GM10248 (cell line): ENCODE measurements at places on chromosomes 7 and 10.

DNA sequence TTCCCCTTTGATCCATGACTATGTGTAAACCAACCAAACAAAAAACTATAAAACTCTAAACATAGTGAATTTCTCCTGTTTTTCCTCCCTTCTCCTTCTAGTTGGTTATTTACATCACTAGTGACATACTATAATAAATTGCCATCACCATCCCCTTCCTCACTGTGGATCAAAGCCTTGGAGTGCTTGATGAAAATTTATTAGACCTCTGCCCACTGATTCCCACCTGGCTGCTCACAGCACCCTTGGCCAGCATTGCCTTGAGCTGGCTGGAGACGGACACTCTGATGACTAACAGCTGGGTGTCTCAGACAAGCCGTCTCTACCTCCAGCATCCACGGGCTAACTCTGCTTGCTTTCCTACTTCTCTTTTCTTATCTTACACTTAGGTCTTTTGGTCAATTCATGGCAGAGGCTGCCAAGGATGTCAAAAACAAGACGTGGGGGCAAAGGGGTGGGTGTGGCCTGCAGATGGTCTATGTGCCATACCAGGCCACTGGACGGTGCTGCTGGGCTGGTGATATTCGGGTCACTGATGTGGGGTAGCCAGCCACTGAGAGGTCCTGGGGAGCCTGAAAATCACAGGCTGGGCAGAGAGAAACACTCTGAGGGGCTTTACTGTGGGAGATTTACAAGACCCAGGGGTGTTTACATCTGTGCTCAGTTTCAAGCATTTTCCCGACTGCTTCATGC, 207.8 kb downstream of the TAX1BP1 start:
- DNase-seq = no peak

GRCh38 chr10:62017491-62017870, 116.0 kb downstream of the ARID5B start:
- no peak for DNase-seq

DNA sequence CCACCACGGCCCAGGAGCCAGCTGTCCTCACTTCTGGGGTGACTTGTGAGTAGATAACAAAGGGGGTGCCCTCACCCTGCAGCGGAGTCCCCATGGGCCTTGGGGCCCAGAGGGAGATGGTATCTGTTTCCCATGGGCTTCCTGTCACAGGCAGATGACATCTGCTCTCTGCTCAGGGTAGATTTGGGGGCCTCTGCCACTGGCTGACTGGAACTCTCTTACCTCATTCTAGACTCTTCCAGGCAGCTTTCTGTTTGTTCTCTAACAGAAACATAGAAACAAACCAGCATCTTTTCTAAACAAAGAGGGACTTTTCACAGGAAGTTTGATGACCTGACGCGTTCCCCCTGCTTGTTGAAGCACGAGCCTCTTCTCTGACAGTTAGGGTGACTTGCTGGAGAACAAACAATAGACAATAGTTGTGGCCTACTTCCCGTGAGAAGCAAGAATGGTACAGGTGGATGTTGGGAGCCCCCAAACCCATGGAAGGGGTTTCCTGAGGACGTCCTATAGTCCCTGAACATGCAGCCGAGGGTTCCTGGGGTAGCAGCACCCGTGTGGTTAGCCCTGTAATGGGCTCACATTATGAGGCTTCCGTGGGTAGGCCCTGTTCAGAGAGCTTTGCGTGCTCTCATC, 61.6 kb downstream of the GRK5 start:
- DNase-seq = peak; percentile 79

DNA sequence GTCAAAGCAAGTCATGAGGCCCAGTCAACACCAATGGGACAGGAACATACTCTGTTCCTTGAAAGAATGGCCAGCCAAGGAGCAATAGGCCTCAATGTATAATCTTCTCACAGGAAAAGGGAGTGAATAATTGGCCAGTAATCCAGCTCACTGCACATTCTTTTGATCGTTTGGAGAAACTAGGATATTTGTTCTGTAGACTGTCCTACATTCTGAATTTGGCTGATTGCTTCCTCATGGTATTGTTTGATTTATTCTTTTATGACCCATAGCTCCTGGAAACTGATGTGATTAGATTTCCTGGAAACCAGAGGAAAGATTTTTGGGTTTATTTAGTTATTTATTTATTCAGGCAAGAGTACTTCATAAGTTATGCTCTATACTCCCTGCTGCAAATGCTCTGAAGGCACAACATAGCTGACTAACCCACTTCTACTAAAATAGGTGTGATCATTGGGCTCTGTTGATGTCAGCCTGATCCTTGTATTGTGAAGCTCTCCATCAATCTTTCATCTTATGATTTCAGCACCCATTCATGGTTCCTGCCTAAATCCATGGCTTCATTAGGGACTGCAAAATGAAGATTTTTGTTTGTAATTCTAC, 745.2 kb downstream of the SUGCT start:
- DNase-seq = no peak

- no peak for DNase-seq
Observed at GRCh38 chr7:22696541-22697228, 30.3 kb upstream of the IL6 start.

DNA sequence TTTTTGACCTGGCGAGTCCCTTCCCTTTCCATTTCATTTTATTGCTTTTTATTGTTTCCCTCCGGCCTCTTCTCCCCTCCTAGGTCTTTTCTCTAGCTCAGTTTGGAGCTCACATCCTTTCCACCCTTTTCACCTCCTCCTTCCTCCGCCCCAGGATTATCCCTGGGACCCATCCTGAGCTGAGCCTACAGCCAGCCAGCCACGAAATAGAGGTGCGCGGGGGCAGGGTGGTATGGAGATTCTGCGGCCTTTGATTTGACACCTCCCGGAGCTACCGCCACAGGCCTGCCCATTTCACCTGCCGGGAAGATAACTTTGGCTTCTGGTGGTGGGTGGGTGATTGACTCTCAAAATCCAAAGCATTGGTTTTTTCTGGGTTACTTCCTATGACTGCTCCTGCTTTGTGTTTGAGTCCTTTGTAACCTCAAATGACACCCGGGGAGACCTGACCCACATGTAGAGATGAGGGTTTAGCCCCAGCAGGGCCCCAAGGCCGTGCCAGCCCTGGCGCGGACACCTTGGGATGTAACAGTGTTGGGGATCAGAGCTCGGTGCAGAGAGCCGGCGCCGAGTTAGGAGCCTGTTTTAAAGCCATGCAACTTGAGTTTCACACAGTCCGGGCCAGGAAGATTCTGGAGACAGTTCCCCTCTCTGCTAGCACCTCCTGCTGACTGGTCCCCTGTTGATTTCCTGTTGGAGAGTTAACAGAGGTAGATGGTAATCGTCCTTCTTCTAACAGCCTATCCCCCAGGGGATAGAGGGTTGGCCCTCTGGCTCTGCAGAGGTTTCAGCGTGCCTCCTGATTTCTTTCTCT, 1.5 kb downstream of the DUSP5 start:
- peak; percentile 48 for DNase-seq

DNA sequence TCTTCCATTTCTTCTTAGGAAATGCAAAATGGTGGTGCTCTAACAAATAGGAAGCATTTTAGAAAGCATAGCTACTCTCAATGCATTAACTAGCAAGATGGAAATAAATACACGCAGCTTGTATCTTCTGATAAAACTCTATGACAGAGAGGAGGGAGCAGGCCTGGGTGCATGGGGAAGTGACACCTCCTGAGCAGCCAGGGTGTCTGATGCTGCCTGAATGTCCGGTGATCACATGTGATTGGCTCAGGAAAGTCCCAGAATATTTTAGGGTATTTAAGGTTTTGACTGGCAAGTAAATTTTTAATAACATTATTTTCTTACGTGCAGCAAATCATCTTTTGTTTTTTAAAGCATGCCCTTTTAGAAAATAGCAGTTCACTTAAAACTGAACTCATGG, 261.0 kb upstream of the KLF6 start:
- DNase-seq = peak; percentile 54

DNA sequence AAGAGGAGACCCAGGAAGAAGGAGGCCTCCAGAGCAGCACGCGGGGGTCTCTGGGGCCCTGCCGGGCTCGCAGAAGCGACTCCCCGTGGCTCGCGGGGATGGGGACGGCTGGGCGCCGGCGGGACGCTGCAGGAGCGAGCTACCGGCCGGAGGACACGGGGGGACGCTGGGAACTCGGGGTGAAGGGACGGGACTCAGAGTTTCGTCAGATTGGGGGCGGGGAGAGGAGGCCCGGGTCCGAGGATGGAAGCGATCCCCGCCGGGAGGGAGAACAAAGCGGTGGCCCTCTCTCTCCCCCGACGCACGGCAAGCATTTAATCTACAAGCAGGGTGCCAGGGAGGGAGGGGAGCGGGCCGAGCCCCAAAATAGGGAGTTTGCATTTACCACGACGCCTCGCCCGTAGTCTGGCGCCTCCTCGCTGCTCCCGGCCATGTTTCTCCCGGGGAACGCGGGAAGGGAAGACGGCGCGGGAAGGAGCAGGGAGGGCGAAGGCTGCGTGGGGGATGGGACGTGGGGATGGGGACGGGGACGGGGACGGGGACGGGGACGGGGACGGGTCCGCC, at the start of gene PRTFDC1:
Gene PRTFDC1 (minus strand): TSS at position 464 of the 564 bp plus-strand sequence. CDS start 31 bp downstream, at position 433.
- DNase-seq = peak; percentile 49

DNA sequence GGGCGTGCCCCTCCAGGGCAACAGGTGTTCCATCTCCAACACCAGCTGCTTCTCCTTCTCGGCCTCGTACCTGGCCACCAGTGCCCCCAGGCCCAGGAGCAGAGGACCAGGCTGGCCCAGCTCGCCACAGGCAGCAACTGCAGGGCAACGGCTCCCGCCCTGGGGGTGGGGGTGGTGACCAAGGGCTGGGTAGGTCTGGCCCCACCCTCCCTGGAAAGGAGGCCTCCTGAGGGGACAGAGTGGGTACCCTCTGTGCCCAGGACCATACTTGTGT, 22.1 kb upstream of the DRGX start:
- no peak for DNase-seq

DNA sequence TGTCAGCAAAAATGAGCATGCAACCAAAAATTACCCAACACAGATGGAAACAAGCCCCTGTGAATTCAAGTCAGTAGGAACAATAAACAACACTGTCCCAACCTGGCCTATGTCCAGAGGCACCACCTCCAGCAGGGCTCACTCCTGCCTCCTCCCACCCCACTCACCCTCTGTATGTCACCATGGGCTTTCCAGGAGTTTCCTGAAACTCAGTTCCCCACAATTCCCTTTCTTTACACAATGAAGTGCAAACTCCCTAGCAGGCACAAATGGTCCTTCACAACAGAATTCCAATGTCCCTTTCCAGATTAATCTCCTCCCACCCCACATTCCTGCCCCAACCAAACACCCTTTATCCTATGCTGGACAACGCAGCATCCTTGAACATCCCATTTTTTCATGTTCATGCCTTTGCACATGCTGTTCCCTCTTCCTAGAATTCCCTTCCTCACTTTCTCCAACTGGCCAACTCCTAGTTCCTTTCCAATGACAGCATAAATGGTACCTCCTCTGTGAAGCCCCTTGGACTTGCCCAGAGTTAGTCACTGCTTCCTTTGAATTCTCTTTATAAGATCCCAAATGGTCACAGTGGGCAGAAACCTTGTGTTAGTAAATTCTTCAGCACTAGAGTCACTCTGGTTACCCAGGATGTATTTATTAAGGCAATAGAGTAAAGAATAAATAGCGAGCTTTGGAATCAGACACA, 157.5 kb downstream of the SLIT1 start:
- no peak for DNase-seq

GRCh38 chr10:9848981-9849380, 1168.7 kb upstream of the CELF2 start:
- no peak for DNase-seq

GRCh38 chr10:98338896-98339295, 70.9 kb upstream of the LOXL4 start:
- DNase-seq = no peak

- DNase-seq = no peak
Observed at GRCh38 chr7:55642266-55642665, 70.0 kb upstream of the VOPP1 start.

DNA sequence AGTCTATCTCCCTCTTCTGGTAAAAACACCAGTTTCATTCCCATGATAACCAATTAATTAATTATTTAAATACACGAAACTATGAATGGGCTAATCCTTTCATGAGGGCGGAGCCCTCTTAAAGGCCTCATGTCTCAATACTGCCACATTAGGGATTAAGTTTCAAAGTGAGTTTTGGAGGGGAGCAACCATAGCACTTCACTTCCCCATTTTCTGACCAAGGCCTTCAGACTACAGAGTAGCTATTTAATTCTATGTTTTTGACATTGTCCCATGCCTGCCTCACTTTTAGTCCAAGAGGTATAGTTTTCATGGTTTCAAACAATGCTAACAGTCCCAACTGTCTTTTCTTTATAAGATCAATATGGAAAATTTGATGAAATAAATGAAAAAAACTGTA, 618.6 kb downstream of the ZWINT start:
- DNase-seq = no peak

DNA sequence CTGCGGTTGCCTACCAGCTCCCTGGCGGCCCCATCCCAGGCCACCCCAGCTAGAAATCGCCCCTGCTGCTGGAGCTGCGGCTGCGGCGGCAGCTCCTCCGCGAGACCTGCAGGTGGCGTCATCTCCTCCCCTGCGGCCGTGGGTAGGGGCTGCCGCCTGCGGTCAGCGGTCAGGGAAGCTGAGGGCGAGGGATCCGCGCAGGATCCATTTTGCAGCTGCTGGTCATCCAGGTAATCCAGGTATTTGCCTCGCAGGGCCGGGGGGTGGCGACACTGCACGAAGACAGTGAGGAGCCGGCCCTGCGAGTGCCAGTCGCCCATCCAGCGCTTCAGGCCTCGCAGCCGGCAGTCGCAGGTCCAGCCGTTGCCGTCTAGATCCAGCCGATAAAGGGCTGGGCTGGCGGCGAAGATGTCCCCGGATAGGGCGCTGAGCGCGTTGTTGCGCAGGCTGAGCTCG, 1.5 kb downstream of the TRIL start:
- peak; percentile 49 for DNase-seq

- peak; percentile 56 for DNase-seq
Observed at GRCh38 chr10:71396084-71396710, 523 bp upstream of the CDH23 start.

- no peak for DNase-seq
Observed at GRCh38 chr7:3266240-3266639, 34.8 kb upstream of the SDK1 start.

- DNase-seq = no peak
Observed at GRCh38 chr10:61195211-61195610, 251.2 kb upstream of the RHOBTB1 start.

GRCh38 chr10:118568327-118568848, 27.1 kb downstream of the PRLHR start:
- peak; percentile 65 for DNase-seq

DNA sequence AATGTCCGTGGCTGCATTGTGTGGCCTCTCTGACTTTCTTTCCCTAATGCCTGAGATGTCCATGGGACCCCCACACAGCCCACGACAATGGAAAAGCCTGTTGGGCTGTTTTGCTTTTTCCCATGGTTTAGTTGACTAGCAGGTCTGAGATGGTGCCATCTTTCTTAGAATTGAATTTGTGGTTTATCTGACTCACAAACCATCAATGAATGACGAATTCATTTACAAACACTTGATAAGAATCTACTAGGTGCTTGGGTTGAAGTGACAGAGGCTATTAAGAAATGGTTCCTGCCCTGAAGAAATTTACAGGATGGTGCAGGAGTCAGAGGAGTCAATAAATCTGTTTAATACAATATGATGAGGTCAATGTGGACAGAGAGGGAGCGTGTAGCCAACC, 75.4 kb downstream of the OTUD1 start:
- DNase-seq = no peak
